ENCODE measurements at places on chromosomes 4 and X. TPM values are rescaled to one million over a fixed set of nuclear protein-coding genes. Genes with fewer than 3 reads are reported as not detected.

DNA sequence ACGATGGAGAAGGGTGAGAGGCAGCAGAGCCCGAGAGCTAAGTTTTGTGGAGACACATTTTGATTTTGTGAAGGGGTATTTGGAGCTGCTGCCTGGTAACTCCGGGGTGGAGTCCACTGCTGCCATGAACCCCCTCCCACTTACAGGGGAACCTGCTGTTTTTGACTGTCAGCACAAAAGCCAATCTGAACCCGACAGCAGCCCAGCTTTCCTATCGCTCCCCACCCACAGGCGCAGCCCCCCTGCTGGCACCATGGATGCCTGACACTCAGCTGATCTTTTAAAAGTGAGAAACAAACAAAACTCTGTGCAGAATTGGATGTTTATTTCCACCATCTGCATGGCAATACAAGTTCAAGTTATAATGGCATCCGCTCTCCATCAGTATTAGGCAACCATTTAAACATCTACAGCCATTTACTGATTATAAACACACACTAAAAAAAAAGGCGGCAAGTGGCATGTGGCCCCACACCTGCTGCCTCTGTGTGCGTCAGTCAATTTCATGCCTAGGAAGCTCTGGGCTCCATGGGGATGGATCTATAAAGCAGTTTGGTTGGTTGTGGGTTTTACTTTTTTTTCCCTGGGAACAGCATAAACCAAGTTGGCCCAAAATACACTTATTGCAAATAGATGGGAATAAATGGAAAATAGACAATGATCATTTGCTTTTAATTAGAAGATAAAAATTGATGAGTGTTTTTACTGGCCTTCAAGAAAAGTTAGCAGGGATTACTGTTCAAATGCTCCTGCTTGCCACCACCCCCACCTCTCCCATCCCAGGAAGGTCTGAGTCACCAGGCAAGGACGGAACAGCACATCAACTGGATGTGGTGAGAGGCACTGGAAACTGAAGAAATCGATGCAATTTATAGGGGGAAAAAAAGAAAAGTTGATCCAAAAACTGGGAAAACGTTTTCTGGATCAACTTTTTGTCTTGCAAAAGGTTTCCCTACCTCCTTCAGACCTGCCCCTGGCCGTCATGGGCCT, 46.0 kb downstream of the SEPSECS start:
- no peak for DNase-seq

DNA sequence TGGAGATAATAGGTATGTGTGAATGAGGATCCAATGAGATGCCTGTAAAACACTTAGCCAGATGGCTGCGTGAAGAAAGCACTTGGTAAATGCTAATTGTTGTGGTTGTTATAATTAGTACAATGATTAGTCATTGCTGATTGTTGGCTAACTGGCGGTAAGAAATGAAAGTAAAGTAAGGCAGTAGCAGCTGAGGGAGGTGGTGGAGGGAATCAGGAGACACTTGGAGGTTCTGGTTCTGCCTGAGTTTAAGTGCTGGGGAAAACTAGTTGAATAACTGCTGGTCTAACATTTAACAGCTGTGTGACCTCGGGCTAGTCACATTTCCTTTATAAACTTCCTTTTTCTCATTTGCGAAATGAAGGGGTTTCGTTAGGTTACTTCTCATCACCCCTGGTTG, 30.9 kb downstream of the CD38 start:
- no peak for DNase-seq

DNA sequence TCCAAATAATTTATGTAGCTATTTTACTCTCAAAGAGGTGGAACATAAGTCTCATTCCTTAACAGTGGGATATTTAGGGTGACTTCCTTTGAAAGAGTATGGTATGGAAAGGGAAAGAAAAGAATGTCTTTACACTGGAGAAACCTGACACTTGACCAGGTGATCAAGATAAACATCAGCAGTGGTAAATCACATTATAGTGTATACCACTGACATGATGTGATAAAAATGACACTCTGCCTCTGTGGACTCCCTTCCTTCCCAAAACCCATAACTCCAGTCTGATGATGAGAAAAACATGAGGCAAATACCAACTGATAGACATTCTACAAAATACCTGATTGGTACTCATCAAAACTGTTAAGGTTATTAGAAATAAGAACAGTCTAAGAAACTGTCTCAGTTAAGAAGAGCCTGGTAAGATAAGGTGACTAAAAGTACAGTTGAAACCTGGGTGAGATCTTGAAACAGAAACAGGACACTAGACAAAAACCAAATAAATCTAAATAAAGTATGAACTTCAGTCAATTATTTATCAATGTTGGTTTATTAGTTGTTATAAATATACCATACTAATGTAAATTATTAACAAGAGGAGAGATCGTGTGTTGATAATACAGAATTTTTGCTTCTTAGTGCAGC, 144.2 kb upstream of the PCDH18 start:
- no peak for DNase-seq

GRCh38 chr4:128385683-128386304, 98.2 kb upstream of the PGRMC2 start:
- peak; percentile 78 for DNase-seq

- no peak for DNase-seq
Observed at GRCh38 chr4:89957046-89957926, 62.6 kb downstream of the MMRN1 start.

GRCh38 chr4:88230461-88230891, 53.9 kb downstream of the PPM1K start:
- DNase-seq = no peak

DNA sequence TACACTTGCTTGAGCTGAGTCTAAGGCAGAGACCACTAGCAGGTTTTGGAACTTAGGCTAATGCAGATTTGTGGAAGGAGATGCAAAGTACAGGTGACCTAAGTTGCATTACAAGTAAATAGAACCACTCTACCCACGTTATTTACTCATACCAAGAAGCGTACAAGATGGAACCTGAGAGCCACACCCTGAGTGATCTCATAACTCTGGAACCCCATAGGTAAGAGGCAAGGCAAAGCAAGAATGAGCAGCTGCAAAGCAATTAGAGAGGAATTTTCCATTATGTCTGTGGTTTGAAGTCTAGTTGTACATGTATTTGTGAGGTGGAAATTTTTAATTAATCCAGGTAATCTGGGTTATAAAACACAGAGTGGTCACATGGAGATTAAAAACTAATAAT, 55.4 kb downstream of the CC2D2A start:
- DNase-seq = no peak

- no peak for DNase-seq
Observed at GRCh38 chrX:128250621-128251020, 198.4 kb upstream of the ACTRT1 start.

GRCh38 chr4:46444318-46445000, 54.5 kb upstream of the GABRA2 start:
- DNase-seq = no peak

DNA sequence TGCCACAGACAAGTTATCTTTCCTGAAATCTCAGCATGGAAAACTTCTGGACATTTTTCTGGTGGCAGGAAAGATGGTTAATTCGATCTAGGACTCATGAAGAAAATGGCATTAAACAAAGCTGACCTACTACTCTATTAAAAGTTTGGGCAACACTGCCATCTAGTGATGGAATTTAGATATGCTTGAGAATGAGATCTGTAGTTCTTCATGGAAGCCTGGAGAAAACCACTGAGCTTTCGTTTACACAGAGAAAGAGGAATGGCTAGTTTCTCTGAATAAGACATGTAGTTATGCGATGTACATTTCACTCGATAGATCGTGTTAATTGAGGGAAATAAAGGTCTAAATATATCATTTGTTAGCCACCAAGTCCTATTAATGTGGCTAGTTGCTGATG, 51.7 kb upstream of the CHRDL1 start:
- peak; percentile 69 for DNase-seq

GRCh38 chrX:123432361-123433150, 248.5 kb downstream of the GRIA3 start:
- DNase-seq = no peak

- DNase-seq = no peak
Observed at GRCh38 chr4:181476508-181476890, 766.7 kb upstream of the TENM3 start.

DNA sequence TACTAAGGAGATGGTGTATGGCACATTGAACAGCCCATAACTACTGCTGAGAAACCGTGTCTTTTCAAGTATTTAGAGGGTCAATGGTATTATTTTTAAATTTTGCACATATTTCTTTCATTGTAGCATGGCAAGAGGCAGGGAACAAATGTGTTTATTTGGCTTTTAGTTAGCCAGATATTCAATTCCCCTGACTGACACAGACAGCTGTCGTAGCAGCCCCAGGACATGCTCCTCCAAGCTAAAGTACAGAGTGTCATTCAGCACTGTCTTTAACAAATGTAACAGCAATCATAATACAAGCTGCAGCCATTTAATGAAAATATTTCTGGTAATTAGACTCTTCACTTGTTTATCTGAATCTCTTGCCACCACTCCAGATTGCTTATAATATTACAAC, 687.1 kb downstream of the KLHL13 start:
- no peak for DNase-seq

- no peak for DNase-seq
Observed at GRCh38 chr4:76640353-76640910, 205.4 kb downstream of the SHROOM3 start.

DNA sequence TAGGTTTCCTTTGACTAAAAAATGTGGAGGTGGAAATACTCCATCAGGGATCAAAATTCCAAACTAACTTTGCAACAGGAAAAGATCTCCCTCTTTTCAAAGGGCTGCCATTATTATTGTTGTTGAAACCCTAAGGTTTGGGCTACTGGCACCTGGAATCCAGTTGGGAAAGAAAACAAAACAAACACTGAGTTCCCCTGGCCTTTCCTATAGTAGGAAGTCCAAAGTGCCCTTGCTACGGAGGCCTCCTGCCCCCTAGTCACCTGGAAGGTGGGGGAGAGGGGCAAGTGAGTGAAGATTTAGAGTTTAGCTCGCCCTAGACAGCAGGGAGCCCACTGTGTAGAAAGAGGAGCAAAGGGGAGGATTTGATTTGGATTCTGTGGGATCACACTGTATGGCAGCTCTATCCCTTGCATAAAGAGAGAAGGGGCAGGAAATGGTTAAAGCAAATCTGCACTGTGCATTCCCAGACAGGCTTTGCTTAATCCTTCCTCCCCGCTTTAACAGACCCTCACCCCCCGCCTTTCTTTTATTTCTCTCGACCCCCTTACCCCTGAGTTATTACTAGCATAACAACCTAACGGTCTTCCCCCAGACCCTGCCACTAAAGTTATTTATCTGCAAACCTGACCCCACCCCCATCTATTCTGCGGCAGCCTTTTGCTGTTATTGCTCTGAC, 627 bp upstream of the FAT4 start:
- no peak for DNase-seq

DNA sequence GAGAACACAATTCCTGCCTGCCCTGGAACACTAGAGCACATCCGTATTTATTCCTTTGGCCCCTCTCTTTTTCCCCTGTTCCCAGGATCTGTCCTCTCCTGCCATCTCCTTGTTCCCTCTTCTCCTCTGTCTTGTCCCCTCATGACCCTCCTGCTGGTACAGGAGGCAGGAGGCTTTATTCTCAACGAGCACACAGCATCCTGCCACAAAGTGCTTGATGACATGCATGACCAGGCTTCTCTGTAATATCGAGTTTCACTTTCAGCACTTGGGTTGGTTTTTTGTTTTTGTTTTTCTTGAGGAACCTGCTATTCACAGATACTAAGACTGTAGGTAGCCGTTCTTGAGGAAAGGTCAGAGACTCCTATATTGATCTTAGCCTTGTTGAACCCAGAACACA, 35.3 kb downstream of the NALF2 start:
- no peak for DNase-seq

DNA sequence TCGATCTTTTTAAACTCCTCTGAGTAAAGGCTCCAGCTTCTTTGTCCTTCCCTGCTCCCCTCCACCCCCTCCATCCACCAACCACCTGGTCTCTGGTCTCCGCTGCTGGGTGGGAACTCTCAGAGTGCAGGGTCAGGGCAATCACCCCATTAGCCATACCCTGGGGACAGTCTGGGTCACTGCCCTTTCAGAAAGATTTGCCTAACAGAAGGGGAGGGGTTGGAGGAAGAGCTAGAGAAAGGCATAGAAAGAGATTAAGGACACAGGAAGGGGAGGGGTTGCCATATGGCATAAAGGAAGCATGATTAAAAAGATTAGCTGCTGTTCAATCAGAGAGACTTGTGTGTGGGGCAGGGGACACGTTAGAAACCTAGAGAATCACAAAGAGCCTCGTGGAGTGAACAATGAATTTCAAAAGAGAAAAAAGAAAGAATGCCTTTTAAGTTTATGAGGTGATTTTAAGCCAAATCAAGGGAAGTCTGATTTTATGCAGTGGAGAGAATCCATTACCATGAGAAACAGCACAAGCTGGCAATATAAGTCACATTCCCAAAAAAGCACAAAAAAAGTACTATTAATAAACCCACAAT, 115.5 kb upstream of the ACSL4 start:
- DNase-seq = no peak

DNA sequence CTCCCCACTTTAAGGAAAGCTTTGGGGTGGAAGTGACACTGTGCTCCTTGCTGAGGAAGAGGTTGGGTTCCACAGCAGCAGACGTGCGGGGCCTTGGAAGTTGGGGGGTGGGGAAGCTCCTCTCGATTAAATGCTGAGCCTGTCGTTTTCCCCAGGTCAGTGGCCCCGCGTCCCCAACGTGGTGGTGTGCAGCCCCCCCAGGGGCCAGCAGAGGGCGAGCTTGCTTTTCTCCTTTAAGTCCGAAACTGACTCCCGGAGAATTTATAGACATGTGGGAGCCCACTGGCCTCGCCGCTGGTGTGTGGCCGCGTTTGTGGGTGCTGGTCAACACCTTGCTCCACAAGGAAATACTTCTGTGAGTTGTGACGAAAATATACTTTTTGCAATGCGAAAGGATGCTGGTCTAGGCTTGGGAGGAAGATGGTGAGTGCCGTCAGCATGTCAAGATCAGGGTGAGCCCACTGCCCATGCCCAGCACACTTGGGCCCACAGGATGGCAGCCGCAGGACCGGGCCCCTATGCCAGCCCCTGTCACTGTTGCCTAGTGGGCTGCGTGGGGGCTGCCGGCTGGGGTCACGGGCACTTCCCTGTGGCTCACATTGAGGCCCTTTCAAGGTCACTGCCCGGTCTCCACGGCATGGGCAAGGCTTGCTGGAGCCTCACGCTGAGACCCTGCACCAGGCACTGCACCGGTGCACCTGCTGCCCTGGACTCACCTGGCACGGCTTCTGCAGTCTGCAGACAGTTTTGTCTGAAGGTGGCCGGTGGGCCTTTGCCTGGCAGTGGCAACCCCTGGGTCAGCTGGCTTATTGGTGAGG, 9.4 kb downstream of the UVSSA start:
- DNase-seq = peak; percentile 49

The LRP2BP gene
- total RNA-seq = 0.27 TPM

DNA sequence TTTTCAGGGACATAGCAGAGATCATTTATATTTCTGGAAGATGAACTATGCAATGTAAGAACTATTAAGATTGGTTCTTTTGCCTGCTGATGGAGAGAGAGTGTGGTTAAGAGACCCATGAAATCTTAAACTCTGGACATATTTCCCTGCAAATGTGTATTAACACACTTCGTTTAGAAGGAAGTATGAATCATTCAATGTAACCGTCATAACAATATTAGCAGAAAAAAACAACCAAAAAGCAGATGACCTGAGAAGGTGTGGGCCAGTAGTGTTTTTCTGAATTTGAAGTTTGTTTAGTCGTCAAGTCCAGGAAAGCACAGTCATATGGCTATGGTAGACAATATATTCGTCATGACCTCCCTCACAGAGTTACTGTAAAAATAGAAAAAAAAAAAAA, 2.5 kb upstream of the TMPRSS11D start:
- no peak for DNase-seq

GRCh38 chr4:158613046-158613445, 58.6 kb downstream of the C4orf46 start:
- no peak for DNase-seq

The HEPH gene
- total RNA-seq = not detected

The PHOX2B gene
- not detected for total RNA-seq
